Kasumi-1 (cell line): ENCODE measurements at places on chromosomes 2 and 18.
A peak's percentile ranks its signal among the peaks of the same experiment; 100 is the strongest.

DNA sequence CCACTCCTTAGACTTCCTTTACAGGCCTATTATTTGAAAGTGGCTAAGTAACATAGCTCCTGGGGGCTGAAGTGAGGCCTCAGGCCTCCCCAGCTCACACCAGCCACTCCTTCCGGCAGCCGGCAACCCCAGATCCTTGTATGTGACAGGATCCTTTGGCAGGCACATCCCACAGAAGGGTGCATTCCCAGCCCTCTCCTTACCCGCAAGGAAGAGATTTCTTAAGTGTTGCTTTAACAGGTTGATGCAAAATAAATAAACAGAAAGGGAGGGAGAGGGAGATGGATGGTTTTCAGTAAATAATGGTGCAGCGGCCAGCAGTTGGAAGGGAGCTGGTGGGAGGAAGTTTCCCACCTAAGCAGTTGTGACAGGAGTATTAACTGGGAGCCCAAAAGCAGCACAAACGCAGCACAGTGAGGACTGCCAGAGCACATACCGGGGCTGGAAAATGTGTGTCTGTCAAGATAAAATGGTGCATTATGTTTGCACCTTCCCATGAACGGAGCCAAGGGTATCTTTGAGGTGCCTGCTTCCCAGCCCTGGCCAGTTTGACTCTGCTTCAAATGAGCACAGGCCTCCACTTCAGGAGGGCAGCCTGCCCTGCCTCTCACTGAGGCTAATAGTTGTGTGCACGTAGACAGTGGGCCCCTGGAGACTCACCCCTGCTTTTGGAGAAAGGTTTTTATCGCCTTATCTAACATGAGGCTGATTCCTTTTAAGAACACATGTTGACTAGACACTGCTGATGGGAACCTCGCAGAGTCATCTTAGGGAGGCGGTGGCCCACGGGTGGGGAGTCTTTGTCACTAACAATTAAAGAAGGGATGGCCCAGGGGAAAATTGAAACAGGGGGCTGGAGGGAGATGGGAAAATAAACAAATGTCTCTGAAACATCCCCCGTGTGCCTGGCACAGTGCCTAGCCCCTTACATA is 32.8 kb downstream of the NRP2 start:
- DNase-seq: no peak

- DNase-seq: no peak
These were observed 28.1 kb downstream of the EPAS1 start for GRCh38 chr2:46325182-46325928.

DNA sequence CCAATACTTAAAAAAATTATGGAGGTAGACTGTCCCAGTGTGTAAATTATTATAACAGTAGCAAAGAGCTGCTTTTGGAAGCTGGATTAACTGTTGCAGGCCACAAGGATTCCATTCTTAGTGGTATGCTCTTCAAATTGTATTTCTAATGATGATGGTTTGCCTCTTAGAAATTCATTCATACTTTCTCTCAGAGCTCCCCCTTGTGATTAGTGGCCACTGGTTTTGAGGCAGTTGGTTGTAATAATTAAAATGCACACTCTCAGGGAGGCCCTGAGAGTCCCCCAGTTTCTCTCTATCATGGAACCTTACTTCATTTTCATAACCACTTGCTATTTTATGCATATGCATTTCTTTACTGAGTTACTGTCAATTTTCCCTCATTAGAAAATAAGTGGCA is 122.5 kb downstream of the PLA2R1 start:
- peak; percentile 84 for DNase-seq

GRCh38 chr2:74695663-74696062 is 41.6 kb downstream of the SEMA4F start:
- no peak for DNase-seq

DNA sequence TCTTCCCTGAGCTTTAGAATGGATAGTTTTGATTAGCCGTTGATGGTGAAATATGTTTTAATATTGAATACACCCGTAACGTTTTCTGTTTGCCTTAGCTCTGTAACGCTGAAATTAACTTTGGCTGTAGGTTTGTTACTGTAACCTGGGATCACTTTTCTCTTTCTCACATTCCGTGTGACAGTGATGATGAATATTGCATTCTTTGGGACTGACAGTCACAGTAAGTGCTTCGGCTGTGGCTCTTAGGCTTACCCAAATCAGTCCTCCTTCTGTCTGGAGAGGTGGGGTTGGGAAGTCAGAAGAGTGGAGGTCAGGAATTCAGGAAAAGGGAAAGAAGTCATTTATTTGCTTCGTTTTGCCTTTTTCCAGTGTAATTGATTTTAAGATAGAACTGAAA is 18.0 kb downstream of the RMC1 start:
- DNase-seq: no peak

- DNase-seq: no peak
These were observed 14.4 kb upstream of the PIK3C3 start for GRCh38 chr18:41940506-41941215.

DNA sequence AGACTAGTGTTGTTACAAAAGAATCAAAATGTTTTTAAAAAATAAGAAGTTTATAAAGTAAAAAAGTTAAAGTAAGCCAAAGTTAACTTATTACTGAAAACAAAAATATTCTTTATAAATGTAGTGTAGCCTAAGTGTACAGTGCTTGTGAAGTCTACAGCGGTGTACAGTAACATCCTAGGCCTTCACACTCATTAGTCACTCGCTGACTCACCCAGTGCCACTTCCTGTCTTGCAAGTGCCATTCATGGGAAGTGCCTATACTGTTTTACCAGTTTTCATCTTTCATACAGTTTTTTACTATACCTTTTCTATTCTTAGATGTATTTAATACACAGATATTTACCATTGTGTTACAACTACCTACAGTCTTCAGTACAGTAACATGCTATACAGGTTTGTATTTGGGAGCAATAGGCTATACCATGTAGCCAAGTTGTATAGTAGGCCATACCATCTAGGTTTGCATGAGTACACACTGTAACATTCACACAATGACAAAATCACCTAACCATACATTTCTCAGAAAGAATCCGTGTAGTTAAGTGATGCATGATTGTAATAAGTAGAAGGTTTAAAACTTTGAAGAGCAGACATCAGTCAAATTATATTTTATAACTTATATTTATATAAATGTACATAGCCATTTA is 13.4 kb downstream of the SERPINB7 start:
- DNase-seq: peak; percentile 87

DNA sequence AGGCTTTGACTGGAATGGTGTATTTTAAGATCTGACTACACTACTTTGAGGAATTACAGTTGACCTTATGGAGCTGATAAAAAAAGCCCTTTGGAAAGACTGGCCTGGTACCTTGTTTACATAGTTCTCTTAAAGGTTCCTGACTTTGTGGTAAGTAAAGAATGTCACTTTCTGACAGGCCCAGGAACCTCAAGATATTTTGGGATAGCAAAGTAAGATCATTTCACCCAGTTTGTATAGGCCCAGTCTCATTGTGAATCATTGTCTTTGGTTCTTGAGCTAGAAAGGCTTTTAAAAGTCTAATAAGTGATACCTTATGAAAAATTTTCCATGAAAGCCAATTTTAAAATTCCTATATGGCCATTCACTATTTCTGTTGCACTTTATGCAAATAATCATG is 316.3 kb upstream of the LRRTM4 start:
- no peak for DNase-seq

DNA sequence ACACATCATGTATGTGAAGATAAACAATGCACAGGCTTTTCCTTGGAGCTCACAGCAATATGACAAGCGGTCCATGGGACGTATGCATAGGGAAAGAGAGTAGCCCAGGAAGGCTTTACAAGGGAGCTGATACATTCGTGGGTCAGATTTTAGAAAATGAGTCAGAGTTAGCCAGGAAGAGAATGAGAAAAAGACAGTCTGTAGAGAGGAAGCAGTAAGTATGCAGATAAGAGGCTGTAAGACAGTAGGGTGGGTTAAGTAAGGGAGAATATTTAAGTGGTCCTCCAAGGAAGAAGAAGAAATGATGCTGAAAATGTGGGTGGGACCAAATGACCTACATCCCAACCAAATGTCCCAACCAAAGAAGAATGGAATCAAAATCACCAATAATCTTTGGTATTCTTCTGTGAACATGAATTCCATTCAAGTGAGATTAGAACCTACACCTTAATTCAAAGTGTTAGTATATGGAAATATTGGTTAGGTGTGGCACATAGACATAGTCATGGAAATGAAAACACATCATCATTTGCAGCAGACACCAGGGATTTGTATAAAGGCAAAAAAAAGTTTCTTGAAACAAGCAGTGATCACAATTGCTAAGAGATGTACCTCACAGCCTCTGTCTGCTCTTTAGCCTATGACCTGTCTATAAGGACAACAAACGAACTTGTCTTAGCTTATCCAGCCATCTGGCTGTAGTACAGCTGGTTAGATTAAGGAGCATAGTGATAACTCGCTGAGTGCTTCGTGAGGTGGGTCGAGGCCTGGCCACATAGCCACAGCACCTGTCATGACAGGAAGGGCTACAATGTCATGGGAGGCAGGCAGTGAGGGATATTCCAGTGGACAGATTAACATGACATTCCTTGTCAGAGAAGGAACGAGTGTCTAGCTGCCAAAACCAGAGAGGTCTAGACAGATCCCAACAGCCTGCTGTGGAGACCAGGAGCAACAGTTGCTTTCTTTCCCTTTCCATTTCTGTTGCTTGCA is 133.6 kb downstream of the ALK start:
- DNase-seq: no peak

DNA sequence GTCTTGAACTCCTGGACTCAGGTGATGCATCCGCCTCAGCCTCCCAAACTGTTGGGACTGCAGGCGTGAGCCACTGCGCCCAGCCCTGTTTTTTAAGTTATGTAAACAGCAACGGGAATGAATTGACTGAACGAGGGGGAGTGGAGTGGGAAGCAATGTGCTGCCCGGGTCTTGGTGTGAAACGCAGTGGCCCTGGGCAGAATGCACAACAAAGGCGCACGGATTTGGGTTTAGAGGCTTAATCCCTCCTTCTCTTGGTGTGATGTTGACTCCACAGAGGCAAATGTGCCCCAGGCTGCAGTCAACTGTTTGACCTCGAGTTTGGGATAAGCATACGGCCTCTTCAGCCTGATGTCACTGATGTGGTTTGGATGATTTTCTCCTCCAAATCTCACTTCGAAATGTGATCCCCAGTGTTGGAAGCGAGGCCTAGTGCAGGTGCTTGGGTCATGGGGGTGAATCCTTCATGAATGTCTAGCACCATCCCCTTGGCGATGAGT is 97.4 kb downstream of the AGAP1 start:
- no peak for DNase-seq

GRCh38 chr2:188382107-188382506 is 90.4 kb downstream of the GULP1 start:
- DNase-seq: no peak

DNA sequence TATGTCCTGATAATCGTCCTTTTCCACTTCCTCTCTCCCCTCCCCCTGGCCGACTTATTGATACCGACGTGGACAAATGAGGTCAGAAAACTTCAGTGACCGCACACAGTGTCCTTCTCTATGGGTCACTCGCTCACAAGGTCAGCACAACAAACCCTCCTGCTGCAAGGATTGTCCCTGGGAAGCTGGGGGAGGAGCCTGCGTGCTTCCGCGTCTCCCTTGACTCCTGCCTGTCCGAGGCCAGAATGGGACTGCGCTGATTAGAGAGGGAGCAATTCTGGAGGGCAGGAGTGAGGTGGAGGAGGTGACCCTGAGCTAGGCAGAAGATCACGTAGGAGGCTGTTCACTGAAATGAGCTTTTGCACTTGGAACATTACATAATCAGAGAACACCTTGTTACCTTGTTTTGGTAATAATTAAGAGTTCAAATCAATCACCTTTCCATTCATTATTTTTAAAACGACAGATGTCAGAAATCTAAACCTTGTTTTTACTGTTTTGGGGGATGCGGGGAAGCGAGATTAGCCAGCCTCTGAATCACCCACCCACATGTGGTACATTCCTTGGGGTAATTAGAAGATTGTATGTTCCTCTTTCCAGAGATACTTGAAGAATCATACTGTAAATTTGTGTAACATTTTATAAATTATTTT is 70.6 kb downstream of the CTAGE1 start:
- DNase-seq: no peak

DNA sequence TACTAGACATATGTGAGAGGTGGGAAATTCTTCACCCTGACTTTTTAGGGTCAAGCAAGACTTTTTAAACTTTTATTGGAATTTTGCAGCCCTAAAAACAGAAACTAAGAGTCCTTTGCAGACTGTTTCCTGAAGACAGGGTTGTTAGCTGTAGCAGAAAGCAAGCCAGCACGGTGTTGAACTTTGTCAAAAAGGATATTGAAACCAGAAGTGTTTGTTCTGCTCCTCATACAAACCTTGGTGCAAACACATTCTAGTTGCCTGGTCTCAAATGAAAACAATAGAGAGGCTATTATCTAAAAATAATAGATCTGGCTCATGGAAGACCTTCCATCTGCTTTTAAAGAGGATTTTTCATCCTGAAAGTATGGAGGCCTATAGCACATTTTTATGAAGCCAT is 65.8 kb upstream of the IGFBP5 start:
- no peak for DNase-seq
